ENCODE measurements at places on chromosomes 13 and 19.

GRCh38 chr19:11979527-11979926 lies 14.7 kb downstream of the ZNF763 start:
- no peak for DNase-seq

DNA sequence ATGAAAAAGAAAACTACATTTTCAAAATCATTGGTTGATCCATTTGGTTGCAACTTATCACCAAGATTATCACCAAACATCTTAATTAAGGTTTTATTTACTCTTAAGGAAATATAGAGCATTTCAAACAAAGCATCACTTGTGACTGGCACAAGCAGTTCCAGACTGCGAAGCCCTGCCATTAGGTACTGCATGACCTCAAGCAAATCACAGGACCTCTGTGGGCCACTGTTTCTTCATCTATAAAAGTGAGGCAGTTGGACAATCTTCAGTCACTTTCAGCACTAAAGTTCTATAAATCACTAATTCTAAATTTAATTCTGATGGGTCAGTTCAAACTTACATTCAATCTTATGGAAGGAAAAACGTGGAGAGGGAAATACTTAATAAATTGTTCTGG lies 2.0 kb downstream of the ELF1 start:
- DNase-seq, result no peak

DNA sequence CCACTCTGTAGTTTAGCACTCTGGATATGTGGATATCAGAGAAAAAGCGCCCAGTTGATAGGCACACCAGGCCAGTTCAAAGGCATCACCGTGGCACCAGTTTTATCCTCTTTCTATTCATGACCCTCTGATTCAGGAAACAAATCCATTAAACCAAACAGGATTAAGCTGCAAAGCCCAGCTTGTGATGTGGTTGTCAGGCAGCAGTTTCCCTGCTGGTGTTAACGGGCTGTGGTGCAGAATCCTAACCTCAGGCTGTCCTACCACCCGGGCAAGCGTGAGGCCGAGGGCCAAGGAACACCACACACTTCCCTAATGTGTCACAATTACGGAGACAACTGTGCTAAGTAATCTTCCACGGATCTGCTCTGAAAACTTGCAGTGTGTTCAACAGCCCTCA lies 209.1 kb downstream of the OLFM4 start:
- no peak for DNase-seq

GRCh38 chr19:23118400-23118799 lies 1.6 kb downstream of the ZNF730 start:
- DNase-seq, result no peak

DNA sequence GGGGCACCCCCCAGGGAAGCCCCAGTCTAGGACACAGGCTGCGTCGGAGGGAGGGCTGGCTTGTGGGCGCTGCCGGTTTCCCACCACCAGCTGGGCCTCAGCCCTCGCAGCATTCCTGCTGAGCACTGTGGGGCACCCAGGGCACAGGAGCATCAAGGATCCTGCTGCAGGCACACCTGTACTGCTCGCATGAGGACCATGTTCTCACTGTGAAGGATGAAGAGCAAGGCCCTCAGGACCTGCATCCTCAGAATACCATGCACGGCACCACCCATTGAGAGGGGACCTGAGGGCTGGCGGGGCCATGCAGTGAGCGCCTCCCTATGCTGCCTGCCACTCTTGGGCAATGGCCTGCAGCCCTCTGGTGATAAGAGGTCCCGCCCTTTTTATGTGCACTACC lies 31.4 kb downstream of the TUBA3C start:
- no peak for DNase-seq

DNA sequence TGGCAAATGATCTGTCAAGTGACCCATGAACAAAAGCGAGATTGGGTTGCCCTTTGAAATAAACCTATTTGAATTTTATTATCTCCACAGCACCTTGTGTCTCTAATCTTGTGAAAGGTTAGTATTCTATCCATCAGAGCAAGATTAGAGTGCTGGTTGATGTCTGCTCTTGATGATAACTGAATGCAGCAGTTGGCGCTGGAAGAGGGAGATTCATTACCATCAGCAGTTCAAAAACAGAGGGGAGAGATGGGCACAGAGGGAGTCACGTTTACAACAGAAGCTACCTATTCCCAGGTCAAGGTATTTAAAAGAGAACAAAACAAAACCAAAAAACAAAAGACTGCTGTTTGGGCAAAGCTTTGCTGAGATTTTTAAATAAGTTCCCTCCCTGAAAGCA lies 588.1 kb downstream of the GPC6 start:
- DNase-seq, result no peak

DNA sequence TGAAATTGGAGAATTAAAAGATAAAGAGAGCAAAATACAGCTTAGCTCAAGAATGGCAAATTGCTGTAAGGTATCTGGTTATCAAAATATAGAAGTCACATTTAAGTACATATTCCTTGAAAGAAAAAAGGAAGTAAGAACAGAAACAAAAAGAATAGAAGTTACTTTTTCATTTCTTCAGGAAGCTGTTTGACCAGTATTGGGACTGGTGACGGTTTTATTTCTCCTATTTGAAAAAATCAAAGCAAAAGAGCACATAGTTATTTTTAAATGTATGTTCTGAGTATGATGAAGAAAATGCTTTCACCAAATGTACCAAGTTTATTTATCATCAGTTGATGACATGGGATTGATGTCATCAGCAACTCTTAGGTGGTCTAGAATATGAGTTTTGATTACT lies 83.1 kb upstream of the OXGR1 start:
- DNase-seq, result no peak

DNA sequence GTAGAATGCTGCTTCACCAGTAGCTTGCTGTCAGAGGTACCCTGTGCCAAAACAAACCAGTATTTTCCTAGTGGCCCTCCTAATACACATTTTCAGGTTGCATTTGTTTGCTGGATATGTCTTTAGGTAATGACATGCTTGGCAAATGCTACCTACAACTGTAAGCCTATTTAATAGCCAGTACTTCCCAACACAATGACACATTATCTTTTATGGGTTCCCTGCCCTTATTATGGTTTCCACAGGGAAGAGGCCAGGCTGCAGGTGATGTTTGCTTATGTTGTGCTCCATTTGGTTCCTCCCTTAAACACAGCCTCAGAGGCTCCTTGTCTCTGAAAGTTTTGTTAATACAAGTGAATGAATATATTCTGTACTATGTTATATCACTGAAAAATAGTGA lies 24.7 kb downstream of the FRY start:
- peak; percentile 70 for DNase-seq

GRCh38 chr13:26342898-26343297 lies 89.0 kb downstream of the CDK8 start:
- DNase-seq, result no peak

- no peak for DNase-seq
These were observed 716 bp upstream of the MAP2K2 start for GRCh38 chr19:4124638-4125037.

DNA sequence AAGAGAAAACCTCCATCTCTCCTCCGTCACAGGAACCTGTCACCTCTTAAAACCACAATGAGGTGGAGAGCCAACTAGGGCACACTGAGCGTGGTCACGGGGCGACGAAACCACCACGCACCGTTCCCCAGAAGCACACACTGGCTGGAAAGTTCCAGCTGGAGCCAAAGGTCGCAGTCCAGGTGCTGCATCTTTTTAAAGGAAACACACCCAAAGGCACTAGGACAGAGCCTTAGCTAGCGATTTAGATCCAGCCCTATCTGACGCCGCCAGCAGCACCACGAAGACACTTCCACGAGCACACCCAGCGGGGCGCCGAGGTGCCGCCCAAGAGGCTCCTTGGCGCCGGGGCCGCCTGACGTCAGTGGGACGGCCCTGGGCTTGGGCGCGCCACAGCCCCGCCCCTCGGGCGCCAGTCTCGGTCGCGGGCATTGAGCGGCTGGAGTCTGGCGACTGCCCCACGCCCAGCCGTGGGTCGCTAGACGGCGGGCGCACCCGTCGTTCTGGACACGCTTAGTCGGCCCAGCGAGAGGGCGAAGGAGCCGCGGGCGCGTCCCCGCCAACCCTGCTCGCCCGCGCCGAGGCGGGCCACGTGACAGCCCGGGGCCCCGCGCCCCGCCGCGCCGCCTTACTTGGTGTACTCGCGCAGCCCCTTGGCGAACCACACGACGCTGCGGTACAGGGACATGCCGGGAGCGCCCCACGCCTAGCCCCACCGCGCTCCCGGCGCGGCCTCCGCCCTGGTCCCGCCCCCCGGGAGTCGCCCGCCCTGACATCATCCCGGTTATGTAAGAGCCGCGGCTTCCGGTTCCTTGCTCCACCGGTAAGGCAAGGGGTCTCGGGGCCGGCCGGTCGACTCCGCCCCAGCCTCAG lies at the start of gene DHRS12:
DHRS12 (minus strand) TSS at position 742 of the 873 bp plus-strand sequence. CDS start 4,504 bp downstream, outside the sequence.
- peak; percentile 77 for DNase-seq

DNA sequence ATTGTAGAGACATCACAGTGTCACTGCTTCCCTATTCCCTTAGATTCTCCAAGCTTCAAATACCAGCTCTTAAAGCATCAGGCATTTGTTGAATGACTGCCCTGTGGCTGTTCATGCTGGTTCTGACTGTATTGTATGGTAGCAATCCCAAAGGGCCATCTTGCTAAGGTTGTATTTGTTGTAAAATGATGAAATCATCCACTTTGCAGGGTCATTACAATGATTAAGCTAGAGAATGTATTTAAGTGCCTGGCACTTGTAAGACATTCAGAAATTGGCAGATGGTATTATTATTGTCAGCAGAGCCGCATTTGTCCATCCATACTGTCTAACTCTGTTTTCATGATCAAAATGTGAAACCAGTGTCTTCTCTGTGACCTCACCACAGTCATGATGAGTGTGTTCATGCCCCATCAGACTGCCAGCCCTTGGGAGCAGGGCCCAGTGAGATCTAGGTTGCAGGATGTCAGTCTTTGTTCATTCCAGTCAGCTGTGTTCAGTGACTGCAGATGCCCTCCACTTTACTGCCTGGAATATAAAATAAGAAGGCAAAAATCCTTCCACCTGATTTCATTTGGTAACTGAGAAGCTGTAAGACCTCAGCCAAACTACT lies 86.1 kb downstream of the DHRS12 start:
- DNase-seq, result no peak

DNA sequence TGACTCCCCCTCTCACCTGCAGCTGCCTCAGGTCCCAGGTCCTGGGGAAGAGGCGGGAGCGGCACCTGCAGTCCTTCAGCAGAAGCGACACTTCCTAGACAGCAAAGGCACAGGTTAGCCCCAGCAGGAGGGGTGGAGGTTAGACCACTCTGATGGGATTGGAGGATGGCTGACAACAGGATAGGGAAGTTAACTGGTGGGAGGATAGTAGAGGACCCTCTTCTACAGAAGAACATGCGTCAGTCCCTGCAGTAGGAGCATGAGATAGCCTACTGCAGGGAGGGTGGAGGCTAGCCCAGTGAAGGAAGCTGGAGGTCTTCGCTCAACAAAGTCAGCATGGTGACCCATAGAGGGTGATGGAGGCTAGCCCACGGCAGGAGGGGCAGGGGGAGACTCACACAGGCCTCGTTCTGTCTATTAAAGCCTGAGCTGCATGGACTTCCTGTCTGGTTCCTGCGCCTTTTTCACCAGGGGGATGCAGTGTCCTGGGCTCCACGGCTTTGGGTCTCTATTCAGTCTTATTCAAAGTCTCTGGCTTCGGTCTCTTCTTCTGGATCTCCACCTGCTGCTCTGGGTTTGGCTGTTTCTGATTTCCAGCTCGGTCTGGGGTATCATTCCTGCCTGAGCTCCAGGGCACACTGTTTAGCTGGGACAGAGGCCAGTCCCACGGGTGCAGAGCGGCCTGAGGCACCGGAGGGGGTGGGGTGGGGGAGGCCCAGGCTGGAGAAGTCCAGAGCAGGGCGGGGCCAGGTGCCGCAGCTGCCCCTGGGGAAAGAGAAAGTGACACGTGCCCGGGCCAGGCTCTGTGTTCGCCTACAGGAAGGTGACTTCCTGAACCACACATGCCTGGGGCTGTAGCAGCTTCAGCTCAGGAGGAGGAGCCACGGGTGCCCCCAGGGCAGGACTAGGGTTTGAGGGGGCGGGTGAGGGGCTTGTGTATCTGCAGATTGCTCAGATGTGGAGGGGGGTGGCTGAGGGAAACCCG lies 7.3 kb downstream of the IFNL3 start:
- DNase-seq, result peak; percentile 47

GRCh38 chr19:13831537-13832467 lies 36.6 kb downstream of the ZSWIM4 start:
- no peak for DNase-seq

DNA sequence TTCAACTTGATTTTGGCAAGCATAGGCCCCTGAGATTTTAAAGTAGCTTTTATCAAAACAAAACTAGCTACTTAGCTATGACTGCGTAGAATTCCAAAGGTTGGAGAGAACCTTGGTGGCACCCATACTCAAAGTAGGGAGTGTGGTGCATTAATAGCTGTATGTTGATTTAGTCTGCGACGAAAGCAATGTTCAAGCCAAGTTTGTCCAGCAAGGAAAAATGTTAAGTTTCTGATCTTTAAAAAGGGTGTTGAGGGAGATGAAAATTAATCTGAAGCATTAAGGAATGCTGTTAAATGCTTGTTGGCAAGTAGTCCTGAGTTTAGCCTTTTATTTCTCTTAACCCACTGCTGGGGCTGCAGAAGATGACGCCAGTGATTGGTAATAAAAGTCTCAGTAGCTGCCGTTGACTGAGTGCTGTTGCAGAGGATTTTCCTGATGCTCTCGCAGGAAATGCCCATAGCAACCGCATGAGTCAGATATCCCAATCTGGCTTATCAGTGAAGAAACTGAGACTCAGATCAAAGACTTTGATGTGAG lies 75.9 kb upstream of the RNF113B start:
- DNase-seq, result no peak

GRCh38 chr13:24127116-24127631 lies 33.3 kb upstream of the SPATA13 start:
- DNase-seq, result no peak

DNA sequence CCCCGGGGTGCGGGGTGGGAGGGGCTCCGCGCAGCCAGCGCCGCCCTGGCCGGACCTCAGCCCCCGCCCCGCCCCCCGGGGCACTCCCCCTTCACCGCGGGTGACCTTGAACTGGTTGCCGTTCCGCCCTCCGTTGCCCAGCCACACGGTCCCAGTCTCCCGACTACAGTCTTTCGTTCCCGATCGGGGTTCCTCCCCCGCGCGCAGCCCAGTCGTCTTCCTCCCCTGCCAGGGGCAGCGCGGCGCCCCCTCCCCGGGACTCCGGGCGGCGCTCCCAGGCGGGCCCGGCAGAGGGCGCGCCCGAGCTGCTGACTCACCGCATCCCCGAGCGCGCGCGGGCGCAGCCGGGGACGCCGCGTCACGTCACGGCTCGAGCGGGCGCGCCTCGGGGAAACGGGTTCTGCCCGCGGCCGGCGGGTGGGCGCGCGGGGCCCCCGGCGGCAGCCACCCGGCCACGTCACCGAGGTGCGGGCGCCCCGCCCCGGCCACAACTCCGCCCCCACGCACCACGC lies 459 bp downstream of the MIDN start:
- peak; percentile 87 for DNase-seq

GRCh38 chr13:32075170-32075851 lies 43.7 kb downstream of the FRY start:
- no peak for DNase-seq

GRCh38 chr19:42487032-42487797 lies 41.1 kb downstream of the CEACAM1 start:
- DNase-seq, result no peak
